ENCODE measurements at places on chromosomes 5 and 9. TPM values are rescaled to one million over a fixed set of nuclear protein-coding genes. Genes with fewer than 3 reads are reported as not detected.

Gene TBC1D9B
- total RNA-seq: 2,513 TPM

DNA sequence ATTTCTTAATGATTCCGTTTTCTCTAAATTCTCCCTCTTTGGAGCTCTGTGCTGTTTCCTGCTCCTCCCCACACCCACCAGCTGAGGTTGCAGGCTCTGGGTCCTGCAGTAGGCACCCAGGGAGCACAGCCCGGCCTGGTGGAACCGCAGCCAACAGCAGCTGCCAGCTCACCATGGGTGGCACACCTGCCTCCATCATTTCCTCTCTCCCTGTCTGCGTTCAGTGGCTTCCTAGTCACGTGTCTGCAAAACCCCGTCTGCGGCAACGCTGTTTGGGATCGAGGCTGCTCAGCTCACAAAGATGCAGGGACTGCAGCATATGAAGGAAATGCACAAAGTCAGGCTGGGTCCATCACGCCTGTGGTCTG lies 367.8 kb downstream of the IRX2 start:
- no peak overlapping the region for H3K27ac ChIP-seq
- H3K36me3 ChIP-seq: no peaks in the 10 kb centered on the region
- H3K4me3 ChIP-seq: no peak overlapping the region
- no peak for DNase-seq

GRCh38 chr9:97502984-97503861 lies 1.8 kb downstream of the TMOD1 start:
- H3K4me1 ChIP-seq: no peaks in the 10 kb centered on the region
- peak overlapping the region; percentile 94 for H3K27ac ChIP-seq
- peak overlapping the region; percentile 59 for H3K4me3 ChIP-seq
- no peak for DNase-seq
- H3K27me3 ChIP-seq: no peaks in the 10 kb centered on the region

- no peaks in the 10 kb centered on the region for H3K4me1 ChIP-seq
- H3K4me3 ChIP-seq: peak overlapping the region; percentile 11
- no peaks in the 10 kb centered on the region for H3K27me3 ChIP-seq
- peak overlapping the region; percentile 2 for H3K27ac ChIP-seq
- H3K36me3 ChIP-seq: no peaks in the 10 kb centered on the region
- DNase-seq: peak; percentile 47
Observed at GRCh38 chr9:92097997-92098482, 17.2 kb downstream of the SPTLC1 start.

DNA sequence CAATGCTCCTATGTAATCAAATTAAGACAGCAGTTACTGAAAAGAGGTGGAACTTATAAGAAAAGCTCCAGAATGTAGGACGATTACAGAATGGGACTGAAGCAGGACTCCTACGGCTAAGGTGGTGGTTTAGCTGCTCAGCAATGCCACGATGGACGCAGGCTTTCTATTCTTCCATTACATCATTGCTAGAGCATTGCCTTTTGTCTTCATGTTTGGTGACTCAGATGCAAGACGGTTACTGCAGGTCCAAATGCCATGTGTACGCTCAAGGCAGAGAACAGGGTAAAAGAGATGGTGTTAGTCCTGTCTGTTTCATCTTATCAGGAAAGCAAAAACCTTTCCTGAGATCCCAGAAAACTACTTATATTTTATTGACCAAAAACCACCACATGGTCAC lies 255.1 kb downstream of the ZSWIM6 start:
- no peak overlapping the region for H3K4me3 ChIP-seq
- H3K4me1 ChIP-seq: no peaks in the 10 kb centered on the region
- no peaks in the 10 kb centered on the region for H3K36me3 ChIP-seq
- no peak overlapping the region for H3K27ac ChIP-seq

- H3K4me3 ChIP-seq: peak overlapping the region; percentile 91
- peak overlapping the region; percentile 94 for H3K27ac ChIP-seq
- H3K4me1 ChIP-seq: no peaks in the 10 kb centered on the region
- no peak for DNase-seq
- no peaks in the 10 kb centered on the region for H3K27me3 ChIP-seq
Observed at GRCh38 chr9:124869986-124870560, 8.1 kb downstream of the ARPC5L start.

GRCh38 chr5:36447776-36448175 lies 146.1 kb upstream of the RANBP3L start:
- H3K4me1 ChIP-seq: no peaks in the 10 kb centered on the region
- no peak overlapping the region for H3K4me3 ChIP-seq
- H3K27ac ChIP-seq: no peak overlapping the region
- no peaks in the 10 kb centered on the region for H3K27me3 ChIP-seq
- DNase-seq: no peak

DNA sequence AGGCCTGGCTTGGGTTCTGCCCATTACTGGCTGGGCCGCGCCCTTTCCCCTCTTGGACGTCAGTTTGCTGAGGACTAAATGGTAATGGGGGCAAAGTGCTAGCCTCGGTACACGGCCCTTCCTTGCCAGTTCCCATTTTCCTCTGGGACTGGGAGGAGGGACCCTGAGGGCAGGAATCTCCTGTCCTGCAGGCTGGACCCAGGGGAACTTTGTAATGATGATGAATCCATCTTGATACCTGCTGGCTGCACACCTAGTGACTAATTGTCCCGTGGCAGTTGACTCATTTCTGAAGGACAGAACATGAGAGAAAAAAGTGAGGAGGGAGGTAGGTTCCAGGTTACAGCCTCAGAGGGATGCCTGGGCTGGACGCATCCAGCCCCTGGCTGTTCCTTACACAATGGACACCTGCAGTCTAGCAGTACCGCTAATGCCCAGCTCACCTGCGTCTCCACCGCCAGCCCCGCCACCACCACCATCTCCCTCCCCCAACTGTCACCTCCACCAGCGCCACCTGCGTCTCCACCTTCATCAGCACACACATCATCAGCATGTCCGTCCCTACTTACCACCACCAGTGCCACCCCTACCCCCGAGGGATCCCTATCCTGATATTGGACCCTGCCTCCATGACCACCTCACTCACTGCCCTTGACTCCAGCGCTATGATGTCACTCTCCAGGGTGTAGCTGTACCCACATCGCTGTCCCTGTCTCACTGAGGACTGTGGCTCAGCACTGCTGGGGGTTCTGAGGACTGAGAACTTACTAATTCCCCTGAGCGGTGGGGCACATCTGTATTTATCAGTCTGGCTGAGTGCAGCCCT lies 4.3 kb downstream of the CDHR2 start:
- DNase-seq: no peak
- H3K27ac ChIP-seq: no peak overlapping the region
- no peaks in the 10 kb centered on the region for H3K27me3 ChIP-seq
- no peaks in the 10 kb centered on the region for H3K36me3 ChIP-seq

DNA sequence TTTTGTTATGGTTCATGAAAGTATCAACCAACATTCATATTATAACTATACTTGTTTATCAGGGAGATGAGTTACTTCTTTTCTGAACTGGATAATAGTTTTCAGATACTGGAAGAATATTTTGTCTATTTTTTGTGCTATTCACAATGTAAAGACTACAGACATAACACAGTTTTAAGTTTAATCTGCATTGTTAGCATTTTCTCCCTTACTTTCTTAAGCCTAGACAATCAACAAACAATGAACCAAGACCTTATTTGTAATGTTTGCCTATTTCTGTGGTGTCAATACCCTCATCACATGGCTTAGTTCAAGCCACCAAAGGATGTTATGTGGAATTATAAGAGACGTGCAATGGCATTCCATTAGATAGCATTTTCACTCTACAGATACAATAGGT lies 119.5 kb downstream of the CAVIN4 start:
- no peaks in the 10 kb centered on the region for H3K4me1 ChIP-seq
- H3K27ac ChIP-seq: no peak overlapping the region
- no peak overlapping the region for H3K4me3 ChIP-seq
- no peak for DNase-seq
- H3K36me3 ChIP-seq: no peaks in the 10 kb centered on the region

Gene ADAMTSL1
- total RNA-seq: 30.0 TPM
